ENCODE measurements at places on chromosomes 7 and 10. TPM values are rescaled to one million over a fixed set of nuclear protein-coding genes. Genes with fewer than 3 reads are reported as not detected.

DNA sequence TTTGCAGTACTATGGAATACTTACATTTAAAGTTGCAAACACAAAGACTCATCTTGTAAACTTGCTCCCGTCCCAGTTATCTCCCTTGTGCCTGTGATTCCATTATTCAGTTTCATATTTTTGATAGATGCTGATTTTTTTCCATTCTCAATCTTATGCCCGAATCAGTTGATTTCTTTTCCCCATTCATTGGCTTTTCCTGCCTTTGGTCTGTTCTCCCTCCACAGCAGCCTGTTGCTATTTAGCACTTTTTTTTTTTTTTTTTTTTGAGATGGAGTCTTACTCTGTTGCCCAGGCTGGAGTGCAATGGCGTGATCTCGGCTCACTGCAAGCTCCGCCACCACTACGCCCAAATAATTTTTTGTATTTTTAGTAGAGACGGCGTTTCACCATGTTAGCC is 78.0 kb downstream of the ABCC2 start:
- no peak for DNase-seq

DNA sequence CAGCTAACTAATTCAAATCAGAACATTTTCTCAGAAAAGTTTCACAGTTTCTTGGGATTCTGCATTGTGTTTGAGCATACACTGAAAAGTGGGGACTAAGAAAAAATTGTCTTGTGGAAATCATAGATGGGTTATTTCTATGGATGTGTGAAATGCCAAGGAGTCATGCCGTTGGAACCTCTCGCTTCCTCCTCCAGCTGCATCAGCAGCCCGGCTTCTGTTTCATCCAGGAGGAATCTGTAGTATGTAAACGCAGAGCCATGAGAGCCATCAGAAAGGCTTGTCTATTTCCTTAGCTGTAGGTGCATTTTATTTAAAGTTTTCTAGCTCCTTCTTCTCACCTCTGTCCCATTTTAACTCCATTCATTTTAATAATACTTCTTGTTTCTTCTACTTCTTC is 1144.1 kb downstream of the GATA3 start:
- DNase-seq = no peak

DNA sequence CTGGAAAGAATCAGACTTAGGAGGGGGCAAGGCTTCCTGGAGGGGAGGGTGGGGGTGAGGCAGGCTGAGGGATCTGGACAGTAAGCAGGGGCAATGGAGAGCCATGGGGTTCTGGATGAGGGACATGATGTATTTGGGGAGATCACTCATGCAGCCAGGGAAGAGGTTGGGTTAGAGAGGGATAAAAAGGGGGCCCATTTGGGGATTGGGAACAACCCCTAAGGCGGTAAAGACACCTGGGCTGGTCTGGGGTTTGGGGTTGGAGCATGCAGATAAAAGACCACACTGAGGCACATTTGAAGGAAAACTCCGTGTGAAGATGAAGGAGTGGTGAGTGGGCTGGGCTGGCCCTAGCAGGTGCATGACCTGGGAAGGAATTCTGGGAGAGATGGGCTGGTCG is 30.8 kb downstream of the HIF1AN start:
- DNase-seq = no peak

GRCh38 chr7:52635021-52635420 is 400.4 kb upstream of the POM121L12 start:
- DNase-seq = no peak

DNA sequence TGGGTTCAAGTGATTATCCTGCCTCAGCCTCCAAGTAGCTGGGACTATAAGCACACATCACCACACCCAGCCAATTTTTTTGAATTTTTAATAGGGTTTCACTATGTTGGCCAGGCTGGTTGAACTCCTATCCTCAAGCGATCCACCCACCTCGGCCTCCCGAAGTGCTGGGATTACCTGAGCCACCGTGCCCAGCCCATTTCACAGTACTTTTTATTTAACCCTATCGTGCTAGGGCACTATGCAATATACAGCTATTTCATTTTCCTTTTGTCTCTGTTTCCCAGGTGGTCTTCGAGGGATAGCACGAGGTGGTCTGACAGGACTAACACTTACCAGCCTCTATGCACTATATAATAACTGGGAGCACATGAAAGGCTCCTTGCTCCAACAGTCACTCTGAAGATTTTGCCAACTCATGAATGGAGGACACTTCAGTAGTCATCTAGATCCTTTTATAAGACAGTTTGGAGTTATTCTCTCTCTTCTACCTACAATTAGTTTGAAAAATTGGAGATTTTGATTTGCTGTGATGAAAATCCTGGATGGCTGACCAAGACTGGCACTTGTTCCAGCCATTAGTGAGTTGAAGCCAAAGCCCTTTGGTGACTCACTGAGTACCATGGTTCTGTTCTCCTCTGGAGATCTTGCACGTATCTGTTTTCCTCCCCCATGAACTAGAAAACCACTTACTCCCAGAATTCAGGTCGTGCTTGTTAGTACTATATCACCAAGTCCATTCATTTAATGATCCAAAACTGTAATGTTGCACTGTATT is 27.3 kb downstream of the NCOA4 start:
- no peak for DNase-seq

- DNase-seq = peak; percentile 31
Measured at GRCh38 chr10:13633689-13634088, 46.9 kb downstream of the PRPF18 start.

GRCh38 chr10:52677086-52677485 is 95.5 kb downstream of the MBL2 start:
- DNase-seq = no peak

DNA sequence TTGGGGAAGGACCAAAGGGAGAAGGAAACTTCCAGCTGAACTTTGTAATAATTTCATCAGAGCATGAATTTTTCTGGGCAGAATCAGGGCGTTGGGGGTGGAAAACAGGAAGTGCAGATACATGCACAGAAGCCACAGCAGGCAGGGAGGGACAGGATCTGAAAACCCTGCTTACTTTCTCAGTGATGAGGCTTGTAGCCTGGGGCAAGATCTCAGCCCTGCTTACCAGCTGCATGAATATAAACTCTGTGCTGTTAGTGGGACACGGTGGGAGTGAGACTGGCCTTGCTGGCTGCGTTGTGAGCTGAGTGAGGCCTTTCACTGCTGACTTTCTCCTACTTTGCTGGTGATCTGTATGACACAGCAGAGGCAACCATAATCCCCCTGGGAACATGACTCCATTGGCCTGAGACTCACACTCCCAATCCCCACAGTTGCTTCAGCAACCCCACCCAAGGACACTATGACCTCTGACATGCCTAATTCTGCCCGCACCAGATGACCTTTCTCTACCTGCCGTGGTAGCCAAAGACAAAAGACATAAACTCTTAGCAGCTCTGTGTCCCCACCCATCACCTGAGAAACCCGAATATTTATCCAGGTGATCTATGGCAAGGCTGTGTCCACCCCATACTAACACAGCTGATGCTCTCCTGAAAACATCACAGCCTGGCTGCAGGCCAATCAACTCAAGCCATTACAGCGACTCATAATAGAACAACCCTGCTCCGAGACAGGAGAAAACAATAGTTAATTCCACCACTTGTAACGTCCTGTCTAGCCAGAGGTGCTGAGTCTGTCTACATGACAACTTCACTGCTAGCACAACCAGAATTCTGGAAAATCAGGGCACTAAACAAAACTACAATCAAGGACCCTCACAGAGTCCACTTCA is 190.7 kb upstream of the CHRM2 start:
- no peak for DNase-seq

- no peak for DNase-seq
Measured at GRCh38 chr7:50775836-50776235, 6.9 kb downstream of the GRB10 start.

GRCh38 chr10:127889605-127890195 is 3.0 kb downstream of the CLRN3 start:
- DNase-seq = peak; percentile 24

- DNase-seq = no peak
Measured at GRCh38 chr10:111822661-111823060, 360.9 kb downstream of the GPAM start.

DNA sequence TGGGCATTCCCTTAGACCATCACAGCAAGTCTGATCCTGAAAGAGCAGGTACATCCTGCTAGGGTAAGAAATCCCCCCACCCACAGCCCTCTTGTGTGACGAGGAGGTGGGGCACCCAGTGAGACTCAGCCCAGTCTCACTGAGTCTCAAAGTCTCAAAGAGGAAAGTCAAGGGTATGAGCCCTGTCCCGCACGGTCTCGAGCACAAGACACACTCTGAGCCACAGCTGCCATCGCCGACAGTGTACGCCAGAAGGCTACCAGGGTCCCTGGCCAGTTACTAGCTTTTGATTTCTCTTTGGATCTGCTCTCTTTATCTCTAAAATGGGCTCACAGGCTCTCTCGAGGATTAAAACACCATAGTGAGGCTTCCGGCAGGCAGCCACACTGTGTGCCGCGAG is 190.2 kb downstream of the TNS3 start:
- DNase-seq = no peak

- DNase-seq = no peak
Measured at GRCh38 chr10:87750817-87751216, 67.2 kb downstream of the ATAD1 start.

DNA sequence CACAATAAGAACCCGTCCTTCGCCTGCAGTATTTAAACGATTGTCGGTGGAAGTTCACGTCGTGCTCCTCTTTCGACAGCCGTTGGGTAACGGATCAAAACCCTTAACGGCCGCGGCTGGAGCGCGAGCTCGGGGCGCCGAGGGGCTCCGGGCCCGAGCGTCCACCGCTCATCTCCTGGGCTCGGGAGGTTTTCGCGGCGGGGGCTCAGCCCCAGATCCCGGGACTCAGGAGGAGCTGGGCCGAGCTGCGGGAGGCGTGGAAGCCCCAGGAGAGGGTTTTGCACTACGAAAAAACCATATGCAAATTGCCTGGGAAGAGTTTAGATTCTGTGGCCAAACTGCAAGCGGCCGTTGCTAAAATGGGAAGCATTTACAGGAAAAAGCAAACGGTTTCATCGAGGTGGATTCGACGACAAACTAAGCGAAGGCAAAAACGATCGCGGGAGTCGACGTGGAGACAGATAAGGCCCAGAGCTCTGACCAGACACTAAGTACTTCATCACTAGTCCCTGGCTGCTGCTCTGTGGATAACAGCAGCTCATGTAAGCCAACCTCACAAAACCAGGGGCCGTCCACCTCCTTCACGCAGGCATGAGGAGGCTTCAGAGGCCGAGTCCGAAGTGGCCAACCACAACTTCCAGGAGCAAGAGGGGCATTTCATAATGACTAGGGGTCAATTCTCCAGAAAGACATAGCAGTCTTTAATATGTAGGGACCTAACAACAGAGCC is 129.7 kb downstream of the MARCHF5 start:
- no peak for DNase-seq

GRCh38 chr7:70663680-70664079 is 468.3 kb upstream of the GALNT17 start:
- DNase-seq = no peak

DNA sequence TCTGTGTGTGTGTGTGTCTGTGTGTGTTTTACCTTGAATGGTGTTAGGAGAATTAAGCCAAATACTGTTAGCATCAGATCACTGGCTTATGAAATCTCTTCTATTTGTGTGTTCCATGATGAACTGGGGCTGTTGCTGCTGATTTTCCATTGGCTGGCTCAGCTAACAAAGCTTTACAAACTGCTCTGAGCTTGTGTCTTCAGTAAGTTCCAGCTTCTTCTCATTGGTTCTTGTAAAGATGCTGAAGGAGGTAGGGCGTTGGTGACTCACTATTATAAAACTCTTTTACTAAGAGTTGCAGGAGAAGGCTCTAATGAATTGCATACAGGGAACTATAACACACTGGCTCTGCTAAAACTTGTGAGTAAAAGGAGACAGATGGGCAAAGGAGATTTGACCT is 136.4 kb upstream of the PRKCQ start:
- DNase-seq = no peak

GRCh38 chr10:117685431-117685830 is 142.9 kb downstream of the EMX2 start:
- DNase-seq = no peak

GRCh38 chr10:110150981-110151380 is 56.4 kb upstream of the MXI1 start:
- no peak for DNase-seq

GRCh38 chr10:59970396-59971368 is 64.3 kb upstream of the CCDC6 start:
- DNase-seq = no peak

GRCh38 chr7:102875700-102876295 is 37.0 kb upstream of the LRRC17 start:
- DNase-seq = no peak

- DNase-seq = no peak
Measured at GRCh38 chr7:44080118-44080517, 2.2 kb downstream of the POLM start.

- no peak for DNase-seq
Measured at GRCh38 chr10:84263716-84264115, 18.9 kb downstream of the RGR start.

GRCh38 chr7:24476227-24476626 is 97.0 kb upstream of the PALS2 start:
- DNase-seq = no peak

GRCh38 chr7:155306673-155307470 is 9.2 kb downstream of the INSIG1 start:
- no peak for DNase-seq

DNA sequence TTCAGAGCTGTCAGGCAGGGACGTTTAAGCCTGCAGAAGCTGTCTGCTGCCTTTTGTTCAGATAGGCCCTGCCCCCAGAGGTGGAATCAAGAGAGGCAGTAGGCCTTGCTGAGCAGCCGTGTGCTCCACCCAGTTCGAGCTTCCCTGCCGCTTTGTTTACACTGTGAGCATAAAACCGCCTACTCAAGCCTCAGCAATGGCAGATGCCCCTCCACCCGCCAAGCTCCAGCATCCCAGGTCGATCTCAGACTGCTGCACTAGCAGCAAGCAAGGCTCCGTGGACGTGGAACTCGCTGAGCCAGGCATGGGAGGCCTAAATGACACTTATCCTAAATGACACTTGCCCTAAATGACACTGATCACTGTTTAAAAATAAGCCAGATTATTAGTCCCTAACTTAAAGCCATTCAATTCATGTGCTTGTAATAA is 6.8 kb upstream of the ASB15 start:
- DNase-seq = peak; percentile 43

The FAM25C gene
- total RNA-seq = not detected

The IFIT1B gene
- total RNA-seq = not detected

The LIPM gene
- total RNA-seq = not detected

The GPER1 gene
- 7.9 TPM for total RNA-seq

The ZNF33A gene
- 36.5 TPM for total RNA-seq

The HOXA13 gene
- 42.2 TPM for total RNA-seq

The PAX4 gene
- total RNA-seq = 0.96 TPM

The HNRNPH3 gene
- 135 TPM for total RNA-seq

The ASB10 gene
- not detected for total RNA-seq

The CASP2 gene
- total RNA-seq = 39.5 TPM

The PKD1L1 gene
- total RNA-seq = 0.61 TPM

The FASTK gene
- total RNA-seq = 122 TPM

The STAG3 gene
- total RNA-seq = 2.8 TPM

The PCLO gene
- 7.1 TPM for total RNA-seq

The GRM3 gene
- not detected for total RNA-seq

The TEX36 gene
- not detected for total RNA-seq

The OPN4 gene
- total RNA-seq = not detected

The SLC26A3 gene
- 1,687 TPM for total RNA-seq

The ST8SIA6 gene
- total RNA-seq = 2.2 TPM
